ENCODE measurements at places on chromosomes 7 and 10.

GRCh38 chr7:124208173-124208572 is 175.3 kb upstream of the TMEM229A start:
- no peak for DNase-seq

DNA sequence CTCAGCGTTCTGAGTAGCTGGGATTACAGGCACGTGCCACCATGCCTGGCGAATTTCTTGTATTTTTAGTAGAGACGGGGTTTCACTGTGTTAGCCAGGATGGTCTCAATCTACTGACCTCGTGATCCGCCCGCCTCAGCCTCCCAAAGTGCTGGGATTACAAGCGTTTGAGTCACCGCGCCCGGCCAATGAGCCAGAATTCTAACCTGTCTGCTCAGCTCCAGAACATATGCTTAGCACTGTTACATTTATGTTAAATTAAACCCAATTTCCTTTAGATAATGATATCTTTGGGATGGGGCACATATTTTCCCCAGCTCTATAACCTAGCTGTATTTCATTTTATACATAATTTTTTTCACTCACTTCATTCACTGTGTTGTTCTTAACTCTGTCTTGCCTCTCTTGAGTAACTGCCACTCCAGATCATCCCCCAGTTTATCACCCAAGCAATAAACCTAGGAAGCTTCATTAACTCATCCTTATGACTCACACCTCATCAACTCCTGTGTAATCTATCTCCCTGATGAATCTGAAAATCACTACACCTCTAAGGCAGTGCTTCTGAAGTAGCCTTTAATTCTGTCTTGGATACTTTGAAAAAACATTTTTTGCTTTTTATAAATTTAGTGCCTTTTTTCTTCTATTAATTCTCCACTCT is 559.7 kb upstream of the ZWINT start:
- no peak for DNase-seq

DNA sequence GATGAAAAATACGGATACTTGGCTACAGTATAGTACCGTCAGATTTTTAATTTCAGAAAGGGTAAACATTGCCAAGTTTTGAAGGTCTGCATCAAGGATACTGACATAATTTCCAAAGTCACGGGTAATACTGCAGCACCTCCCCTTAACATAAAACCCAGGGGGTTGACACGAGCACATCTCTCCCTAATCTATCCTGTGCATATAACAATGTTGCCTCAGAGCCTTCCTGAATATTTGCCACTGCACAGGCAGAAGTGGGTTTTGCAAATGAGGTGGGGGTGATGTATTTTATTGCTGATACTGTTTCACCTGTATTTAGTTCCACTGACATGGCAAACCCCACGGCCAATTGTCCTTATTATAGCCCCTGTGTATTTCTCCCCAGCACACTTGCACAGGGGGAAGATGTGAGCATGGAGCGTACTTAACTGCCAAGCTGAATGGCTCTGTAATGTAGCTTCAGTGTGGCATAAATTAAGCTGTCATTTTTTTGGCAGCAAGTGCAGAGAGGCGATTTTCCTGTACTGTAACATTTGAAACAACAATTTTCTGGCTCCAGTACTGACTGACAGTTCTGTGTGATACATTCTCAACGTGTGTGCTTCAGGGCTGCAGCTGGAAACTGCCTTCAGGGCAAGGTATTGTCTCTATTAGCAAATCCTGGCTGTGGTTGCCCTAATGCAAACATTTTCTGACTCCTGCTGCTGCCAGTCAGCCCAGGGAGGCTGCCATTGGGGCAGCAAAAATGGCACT is 299.6 kb upstream of the SP4 start:
- DNase-seq = peak; percentile 54

- DNase-seq = no peak
Observed at GRCh38 chr10:51524041-51524440, 175.4 kb downstream of the CSTF2T start.

- no peak for DNase-seq
Observed at GRCh38 chr10:108360187-108360586, 1195.7 kb upstream of the SORCS1 start.

GRCh38 chr7:145036604-145037405 is 201.0 kb upstream of the TPK1 start:
- DNase-seq = peak; percentile 85

- DNase-seq = no peak
Observed at GRCh38 chr10:990808-991207, 2.6 kb downstream of the GTPBP4 start.

DNA sequence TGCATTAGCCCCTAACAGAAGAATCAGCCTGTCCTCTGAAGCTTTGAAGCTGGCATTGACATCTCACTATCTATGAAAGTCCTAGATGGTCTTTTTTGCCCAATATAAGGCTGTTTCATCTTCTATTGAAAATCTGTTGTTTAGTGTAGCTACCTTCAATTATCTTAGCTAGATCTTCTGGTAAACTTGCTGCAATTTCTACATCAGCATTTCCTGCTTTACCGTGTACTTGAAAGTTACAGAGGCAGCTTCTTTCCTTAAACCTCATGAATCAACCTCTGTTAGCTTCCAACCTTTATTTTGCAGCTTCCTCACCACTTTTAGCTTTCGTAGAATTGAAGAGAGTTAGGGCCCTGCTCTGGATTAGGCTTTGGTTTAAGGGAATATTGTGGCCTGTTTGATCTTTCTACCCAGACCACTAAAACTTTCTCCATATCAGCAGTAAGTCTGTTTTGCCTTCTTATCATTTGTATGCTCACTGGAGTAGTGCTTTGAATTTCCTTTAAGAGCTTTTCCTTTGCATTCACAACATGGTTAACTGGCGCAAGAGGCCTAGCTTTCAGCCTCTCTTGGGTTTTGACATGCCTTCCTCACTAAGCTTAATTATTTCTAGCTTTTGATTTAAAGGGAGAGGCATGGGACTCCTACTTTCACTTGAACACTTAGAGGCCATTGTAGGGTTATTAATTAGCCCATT is 32.5 kb downstream of the ARID5B start:
- DNase-seq = no peak

GRCh38 chr10:78692071-78692470 is 376.7 kb upstream of the ZMIZ1 start:
- no peak for DNase-seq

DNA sequence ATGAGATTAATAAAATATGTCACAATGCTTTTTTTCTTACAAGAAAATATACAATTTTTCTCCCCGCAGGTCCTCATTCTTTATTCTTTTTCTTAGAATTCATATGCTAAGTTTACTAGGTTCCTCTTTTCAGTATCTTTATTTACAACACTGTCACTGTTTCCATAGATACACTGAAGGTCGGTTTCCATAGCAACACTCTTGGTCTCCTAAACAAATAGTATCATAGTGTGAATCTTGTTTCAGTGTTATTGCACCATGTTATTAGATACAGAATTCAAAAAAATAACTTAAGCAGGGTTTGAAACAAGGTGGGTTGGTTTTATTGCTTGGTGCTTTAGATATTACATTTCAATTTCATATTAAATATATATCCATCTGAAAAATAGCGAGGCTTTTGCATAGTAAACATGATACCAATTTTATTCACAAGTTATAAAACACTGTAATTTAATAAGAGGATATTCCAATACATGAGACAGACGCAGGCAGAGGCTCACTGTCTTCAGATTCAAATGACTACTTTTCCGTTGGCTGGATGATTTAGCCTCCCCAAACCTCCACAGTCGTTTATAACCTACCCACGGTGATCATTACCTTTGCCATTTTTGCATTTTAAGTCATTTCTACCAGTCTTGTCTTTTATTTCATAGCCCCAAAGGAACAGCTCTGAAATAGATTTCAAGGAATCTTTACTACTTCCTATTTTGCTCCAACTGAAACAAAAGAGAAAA is 88.9 kb upstream of the KLF6 start:
- peak; percentile 69 for DNase-seq

GRCh38 chr10:47024399-47025252 is 113.4 kb downstream of the PTPN20 start:
- DNase-seq = peak; percentile 62

DNA sequence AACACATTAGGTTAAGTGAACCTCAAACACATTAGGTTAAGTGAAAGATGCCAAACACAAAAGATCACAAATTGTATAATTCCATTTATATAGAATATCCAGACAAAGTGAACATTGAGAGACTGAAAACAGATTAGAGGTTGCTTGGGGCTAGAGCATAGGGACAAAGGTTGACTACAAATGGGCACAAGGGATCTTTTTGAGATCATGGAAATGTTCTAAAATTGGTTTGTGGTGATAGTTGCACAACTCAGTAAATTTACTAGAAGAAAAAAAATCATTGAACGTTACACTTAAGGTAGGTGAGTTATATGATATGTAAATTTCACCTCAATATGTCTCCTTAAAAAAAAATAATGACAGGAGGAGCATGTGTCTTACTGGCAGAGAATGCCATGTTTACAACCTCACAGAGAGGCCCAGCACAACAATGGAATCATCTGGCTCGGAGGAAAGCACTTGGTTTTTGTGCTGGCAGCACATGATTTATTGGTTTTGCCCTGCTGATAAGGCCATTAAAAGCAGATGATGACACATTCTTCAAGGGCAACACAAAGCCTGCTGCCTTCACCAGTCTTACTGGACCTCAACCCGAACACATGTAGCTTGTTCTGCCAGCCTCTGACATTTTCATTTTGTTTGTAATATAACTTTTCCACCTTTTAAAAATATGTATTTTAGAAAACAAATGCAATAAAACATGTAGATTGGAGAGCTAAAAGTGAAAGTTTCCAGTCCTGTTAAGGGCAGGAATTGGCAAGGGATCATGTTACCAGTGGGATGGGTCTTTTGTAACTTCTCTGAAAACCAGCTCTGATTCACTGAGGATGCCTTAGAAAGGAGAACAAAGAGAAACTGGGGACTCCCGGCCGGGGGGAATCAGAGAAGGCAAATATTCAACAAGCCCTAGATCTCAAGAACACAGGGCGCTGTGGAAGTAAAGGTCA is 11.9 kb upstream of the LMOD2 start:
- peak; percentile 74 for DNase-seq

All from NCI-H1417 (cell line).